ENCODE measurements at places on chromosomes 1 and 21.

GRCh38 chr1:38152351-38153065 lies 105.9 kb upstream of the POU3F1 start:
- no peak for DNase-seq

GRCh38 chr1:44571712-44572571 lies 102.3 kb downstream of the TMEM53 start:
- DNase-seq = no peak

DNA sequence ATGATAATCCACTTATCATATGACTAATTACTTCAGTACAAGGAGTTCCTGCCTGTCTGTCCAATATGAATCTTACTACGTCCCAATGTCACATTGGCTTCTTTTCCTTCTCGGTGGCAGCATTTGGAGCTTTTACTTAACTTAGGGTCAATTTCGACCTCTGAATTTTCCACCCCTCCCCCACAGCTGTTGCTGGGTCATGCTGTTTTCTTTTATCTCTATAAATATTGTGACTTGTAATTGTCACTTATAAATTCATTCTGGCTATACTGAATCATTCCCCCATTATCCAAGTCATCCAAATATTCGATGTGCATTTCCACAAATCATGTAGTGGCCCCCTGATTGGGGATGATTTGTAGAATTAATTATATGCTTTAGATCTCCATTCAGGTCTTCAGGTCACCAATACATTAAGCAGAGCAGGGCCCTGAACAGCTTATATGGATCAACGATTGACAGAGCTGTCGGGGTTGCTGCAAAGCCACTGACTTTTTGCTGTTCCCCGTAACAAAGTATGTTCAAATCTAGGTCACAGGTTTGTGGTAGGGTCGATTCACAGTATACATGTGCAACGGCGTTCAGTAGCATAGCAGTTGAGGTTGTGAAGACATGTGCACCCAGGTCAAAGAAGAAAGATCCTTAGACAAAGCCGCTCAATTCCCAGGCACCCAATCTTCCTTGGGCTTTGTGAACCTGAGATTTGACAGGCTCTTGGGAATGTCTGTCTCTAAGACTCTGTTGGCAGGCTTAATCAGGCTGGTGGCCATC lies 18.3 kb upstream of the RNU1-4 start:
- no peak for DNase-seq

DNA sequence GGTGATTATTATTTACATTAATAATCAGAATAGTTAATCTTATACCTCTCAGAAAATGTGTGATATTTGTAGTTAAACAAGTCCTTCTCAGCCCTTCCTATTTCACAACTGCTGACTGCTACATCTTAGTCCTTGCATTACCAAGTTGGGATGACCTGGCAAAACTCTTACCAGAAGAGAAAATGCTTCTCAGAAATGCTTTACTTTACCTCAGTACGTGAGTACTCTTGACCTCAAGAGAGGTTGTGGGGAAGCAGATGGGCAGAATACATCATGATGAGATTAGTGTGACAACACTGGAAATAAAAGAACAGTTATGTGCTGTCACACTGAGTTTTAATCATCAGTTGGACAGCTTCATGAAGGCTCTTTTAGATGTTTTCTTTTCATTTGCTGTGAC lies 16.2 kb downstream of the CFAP126 start:
- DNase-seq = no peak

DNA sequence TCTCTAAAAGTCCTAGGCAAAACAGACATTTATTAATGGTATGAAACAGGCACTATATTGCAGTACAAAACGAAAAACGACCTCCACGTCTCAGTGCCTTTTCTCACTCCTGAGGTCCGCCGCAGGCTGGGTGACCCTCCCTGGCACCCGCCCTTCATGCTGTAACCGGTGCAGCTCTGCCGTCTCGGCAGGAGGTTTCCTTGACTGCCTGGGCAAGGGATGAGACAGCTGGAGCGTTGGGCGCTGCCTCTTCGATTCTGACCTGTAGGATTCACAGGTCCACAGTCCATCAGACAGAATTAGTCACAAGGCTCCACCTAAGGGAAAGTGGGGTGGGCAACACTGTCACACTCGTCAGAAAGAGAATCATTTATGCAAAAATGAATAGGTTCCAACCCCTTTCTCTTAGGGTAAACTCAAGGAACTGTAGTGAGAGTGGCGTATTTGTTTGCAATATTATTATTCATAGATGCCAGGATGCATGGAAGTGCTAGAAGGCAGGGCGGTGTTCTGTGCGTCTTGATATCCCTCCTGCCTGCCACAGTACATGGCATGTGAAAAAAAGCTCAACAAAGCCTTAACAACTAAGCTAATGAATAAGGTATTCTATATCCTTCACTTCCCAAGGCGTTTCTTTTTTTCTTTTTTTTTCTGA lies 23.5 kb upstream of the ZBTB18 start:
- no peak for DNase-seq

- no peak for DNase-seq
Measured at GRCh38 chr1:167781558-167781957, 59.8 kb downstream of the MPZL1 start.

DNA sequence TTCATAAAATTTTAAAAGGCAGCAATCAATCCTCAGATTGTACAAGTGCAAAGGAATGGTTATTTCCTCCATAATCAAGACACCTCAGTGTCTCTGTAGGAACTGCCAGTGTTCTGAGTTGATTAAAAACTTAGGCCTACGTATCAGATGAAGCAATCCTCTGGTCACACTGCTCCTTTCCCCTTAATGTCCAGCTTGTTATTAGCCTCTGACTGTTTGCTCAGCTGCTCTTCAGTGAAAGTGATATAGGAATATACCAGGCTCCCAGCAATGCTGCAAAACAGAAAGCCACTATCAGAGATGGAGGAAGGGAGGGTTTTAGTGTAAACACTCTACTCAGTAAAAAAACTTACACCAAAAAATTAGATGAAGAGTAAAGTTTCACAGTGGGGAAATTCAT lies 49.8 kb downstream of the SLC35D1 start:
- DNase-seq = no peak

DNA sequence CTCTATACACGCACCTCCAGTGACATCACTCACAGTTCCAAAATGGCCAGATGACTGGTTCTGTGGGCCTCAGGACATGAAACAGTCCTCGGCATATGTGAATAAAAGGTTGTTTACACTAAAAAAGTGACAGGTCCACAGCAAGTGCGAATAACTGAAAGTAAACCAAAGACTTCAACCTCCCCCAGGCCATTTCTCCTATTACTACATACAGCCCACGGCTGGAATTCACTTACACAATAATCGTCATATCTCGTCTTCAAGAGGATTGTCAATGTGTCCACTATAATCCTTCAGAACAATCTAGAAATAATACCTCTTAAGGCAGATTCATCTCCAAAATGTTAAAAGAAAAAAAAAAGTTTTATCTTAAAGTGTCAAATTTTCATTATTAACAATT lies 1.9 kb upstream of the PRDM15 start:
- no peak for DNase-seq

DNA sequence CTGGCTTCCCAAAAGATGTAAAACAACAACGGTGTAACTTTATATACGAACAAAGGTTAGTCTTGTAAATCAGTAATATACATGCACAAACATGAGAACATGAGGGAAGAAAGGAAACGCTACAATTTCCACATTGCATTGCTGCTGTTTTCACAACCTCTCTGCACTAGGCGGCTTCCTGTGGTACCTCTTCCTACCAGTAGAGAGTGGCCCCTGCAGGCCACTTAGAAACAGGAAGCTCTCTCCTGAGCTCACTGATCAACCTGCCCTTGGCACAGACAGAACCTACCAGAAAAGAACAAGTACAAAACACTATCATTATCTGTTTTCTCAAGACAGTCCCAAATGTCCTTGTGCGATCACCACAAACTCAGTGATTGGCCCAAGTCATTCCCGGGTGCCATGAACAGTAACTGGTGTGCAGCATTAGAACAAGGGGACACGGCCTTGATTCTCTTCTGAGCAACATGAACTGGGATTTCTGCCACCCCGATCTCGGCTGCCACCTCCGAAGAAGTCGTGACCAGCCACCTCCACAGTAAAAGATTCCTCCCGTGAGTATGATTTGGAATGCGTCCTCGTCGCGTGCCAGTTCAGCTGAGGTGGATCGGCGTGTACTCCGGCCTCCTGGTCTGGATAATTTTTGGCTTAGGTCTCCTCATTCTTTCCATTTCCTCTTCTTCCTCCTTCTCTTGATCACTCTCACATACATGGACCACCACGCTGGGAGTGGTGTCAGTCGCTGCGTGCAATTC lies 5.7 kb upstream of the KCNE1 start:
- no peak for DNase-seq

- peak; percentile 40 for DNase-seq
Measured at GRCh38 chr21:34889676-34890469, 159.2 kb downstream of the RUNX1 start.

- DNase-seq = no peak
Measured at GRCh38 chr1:245128381-245129101, 26.2 kb upstream of the KIF26B start.

DNA sequence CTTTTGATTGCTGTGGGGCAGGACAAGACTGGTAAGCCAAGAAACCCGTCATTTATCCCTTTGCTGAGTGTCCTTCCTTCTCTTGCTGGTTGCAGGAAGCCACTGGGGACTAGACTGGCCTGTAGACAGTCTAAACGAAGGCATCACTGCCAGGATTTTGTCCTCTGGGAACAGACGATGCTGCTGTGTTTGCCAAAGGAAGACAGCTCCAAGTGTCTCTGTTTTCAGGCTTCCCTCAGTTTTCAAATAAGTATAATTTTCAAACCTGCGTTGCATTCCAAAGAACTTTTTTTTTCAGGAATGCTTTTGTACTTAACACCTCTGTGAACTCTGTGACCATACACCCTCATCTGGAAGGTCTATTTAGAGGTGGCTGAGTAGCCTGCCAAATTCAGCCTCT lies 269.4 kb downstream of the HLX start:
- no peak for DNase-seq

DNA sequence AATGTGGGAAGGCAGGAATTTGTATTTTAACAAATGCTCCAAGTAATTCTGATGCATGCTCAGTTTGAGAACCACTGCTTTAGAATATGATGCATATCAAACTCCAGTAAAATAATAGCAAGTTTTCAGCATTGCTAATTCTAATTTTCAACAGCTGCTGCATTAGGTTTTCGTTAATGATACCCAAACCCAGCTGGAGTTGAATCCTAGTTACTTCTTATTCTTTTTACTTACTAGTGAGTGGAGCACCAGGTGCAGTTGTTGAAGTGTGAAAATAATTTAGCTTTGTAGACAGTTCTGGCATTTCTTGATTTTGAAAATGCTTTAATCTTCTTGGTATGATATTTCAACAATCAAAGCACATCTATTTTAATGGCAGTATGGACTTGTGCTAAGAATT lies 138.5 kb downstream of the HS2ST1 start:
- DNase-seq = no peak

DNA sequence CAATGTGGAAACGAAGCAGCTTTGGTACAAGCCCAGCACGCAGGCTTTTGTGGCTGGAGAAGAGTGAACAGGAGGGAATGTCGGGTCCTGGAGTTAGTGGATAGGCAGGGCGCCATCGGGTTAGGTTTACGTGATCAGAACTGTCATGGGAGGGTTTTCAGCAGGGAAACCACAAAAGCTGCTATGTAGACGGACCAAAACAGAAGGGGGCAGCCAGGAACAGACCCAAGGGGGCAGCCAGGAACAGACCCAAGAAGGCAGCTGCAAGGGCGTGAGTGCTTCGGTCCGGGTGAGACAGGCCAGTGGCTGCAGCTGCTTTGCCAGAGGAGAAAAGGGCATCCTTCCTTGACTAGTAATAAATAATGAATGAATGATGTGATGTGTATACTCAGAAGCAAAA lies 77.5 kb upstream of the KIF1B start:
- no peak for DNase-seq

DNA sequence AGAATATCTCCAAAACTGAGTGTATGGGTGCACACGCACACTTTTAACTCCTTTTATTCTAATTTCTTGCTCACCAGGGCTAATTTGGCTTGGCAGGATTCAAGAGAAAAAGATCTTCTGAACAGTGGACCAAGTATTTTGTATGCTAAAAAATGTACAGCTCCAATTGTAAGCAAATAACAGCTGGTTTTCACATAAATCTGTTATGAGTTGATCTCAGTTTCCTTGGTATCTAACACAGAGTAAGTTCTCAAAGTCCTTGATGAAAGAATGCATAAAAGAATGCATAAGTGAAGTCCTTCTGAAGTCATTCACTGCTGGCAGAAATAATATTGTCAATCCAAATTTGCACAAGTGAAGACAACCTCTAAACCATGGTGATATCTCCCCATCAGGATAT lies 213.0 kb downstream of the OMA1 start:
- no peak for DNase-seq

GRCh38 chr1:233042834-233043233 lies 92.4 kb downstream of the NTPCR start:
- no peak for DNase-seq

DNA sequence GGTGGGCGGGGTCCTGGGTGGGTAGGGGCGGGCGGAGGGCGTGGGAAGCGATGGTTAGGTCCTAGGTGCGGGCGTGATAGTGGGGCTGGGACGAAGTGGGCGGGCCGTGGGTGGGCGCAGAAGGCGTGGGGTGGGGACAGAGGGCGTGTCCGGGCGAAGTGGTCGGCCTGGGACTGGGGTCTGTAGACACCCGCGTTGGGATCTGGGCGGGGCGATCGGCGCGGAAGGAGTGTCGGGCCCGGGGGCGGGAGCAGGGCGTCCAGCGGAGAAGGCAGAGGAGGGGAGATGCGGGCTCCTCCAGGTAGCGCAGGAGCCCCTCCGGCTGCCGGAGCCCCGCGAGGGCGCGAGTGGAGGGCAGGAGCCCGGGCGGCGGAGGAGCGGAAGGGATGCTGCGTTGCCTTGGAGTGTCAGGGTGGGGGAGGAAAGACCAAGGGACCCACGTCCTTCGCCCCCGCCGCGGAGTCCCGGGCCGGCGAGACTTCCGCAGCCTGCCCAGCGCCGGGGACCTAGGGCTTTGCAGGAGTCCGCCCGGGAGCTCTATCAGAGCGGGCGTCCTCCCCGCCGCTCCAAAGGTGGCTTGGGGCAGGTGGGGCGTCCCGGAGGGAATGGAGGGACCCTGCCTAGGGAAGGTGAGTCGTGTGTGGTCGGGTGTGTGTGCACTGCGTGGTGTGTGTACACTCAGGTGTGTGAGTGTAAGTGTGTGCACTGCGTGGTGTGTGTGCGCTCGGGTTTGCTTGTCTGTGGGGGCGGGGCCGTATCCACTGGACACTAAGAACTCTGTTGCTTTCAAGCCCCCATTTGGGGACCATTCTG lies 27.0 kb upstream of the PRSS38 start:
- DNase-seq = no peak

DNA sequence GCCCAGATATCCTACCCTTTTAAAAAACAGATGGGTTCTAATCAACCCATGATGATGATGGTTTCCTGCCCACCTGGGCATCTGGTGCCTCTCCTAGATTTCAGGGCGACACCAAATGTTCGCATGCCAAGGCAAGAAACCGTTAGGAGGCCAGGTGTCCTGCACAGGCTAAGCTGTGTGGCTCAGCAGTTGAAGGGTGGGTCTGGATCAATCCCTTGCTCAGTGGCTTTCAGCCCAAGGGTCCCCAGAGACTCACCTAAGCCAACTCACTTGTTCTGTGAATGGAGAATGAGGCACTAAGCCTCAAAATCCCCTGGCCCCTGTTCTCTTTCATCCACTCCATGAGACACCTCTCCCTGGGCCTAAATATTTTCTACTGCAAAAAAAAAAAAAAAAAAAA lies 169.1 kb upstream of the EDN2 start:
- no peak for DNase-seq

GRCh38 chr1:5727191-5727590 lies 265.0 kb downstream of the NPHP4 start:
- no peak for DNase-seq

- no peak for DNase-seq
Measured at GRCh38 chr1:228546541-228547463, 59.6 kb downstream of the RNF187 start.

Measured in stimulated activated CD8-positive, alpha-beta memory T cell treated with anti-CD3 and anti-CD28 coated beads, Interleukin-4, amount 100 ng/mL, for 1 hour (primary cell).